ENCODE measurements at places on chromosomes 3 and 15.

- DNase-seq: peak; percentile 60
Observed at GRCh38 chr15:29269485-29270168, at the start of gene NSMCE3. TSS of gene NSMCE3 (minus strand) at chr15:29269822. CDS start at chr15:29269705, 117 bp downstream.

DNA sequence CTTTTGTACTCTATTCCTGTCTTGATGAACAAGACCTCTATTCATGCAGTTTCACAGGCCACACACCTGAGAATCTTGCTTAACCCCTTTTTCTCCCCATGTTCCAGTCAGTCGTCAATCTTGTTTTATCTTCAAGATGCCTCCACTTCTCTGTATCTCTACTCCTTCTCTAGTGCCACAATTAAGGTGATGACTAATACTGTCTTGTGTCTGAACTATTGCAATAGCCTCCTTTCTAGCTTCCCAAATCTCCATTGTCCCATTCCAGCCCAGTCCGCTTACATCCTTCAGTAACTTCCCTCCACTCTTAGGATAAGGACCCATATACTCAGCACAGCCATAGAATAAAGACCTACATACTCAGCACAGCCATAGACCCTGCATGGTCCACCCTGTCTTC lies 24.7 kb downstream of the CHST14 start:
- no peak for DNase-seq

- DNase-seq: peak; percentile 23
Observed at GRCh38 chr15:101277943-101278564, 769 bp upstream of the SELENOS start.

DNA sequence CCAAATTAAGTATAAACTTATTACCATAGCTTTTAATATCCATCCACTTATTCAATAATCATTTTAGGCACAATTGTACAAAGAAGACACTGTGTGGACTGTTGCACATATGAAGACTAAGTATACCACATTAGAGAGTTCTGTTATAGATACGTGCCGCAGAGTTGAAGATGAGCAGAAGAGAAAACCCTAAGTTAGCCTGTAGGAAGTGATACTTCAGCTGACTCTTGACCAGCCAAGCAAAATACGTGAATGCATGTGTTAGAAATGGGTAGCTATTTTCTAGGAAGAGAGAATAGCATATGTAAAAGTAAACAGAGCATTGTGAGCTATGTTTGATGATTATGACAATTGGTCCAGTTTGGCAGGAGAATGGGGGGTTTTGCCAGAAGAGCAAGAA lies 272.0 kb upstream of the ATP11B start:
- no peak for DNase-seq

GRCh38 chr3:44184319-44184953 lies 57.2 kb upstream of the TOPAZ1 start:
- DNase-seq: no peak

DNA sequence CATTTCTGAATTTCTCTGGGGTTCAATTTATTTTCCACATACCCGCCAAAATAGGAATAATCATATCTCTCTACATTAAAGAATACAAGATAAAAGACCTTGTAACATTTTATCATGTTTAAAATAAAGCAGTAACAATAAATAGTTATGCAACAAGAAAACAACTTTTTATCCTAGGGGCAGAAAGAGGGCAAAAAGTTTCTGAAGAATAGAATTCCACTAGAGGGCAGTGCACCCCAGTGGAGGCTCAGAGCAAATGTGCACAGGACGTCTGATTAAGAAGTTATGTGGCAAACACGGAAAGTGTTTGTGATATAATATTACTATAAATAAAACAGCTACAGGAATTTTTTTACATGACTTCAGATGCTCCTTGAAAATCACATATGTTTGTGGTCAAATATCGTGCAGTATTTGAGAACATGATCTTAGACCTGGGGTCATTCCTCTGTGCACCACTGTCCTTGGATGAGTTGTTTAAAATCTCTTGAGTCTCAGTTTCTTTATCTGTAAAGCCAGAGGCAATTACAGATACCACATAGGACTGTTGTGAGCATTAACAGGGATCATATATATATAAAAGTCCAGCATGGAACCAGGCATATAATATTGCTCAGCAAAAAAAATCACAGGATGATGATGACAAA lies 13.2 kb upstream of the PIK3R4 start:
- DNase-seq: no peak

DNA sequence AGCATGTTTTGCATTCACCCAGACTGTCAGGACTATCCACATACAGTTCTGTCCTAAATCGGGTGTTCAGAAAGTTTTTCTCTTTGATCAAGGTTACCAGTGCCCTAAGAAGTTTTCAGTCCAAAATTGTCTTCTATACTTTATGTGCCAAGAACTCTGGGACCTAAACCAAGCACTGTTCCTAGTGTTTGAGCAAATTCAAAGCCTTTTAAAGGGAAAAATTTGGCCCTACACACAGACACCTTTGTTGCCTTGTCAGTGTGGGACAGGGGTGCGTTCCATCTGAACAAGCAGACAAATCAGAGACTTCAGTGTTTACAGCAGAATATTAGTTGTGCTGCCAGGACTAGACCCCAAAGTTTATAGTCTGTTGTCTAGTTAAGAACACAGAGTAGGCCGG lies 50.6 kb downstream of the DGKG start:
- no peak for DNase-seq

GRCh38 chr3:170962411-170962810 lies 54.0 kb upstream of the EIF5A2 start:
- no peak for DNase-seq

GRCh38 chr15:80367661-80368060 lies 36.5 kb upstream of the ARNT2 start:
- DNase-seq: no peak

GRCh38 chr3:11077466-11077865 lies 76.8 kb upstream of the HRH1 start:
- peak; percentile 79 for DNase-seq

DNA sequence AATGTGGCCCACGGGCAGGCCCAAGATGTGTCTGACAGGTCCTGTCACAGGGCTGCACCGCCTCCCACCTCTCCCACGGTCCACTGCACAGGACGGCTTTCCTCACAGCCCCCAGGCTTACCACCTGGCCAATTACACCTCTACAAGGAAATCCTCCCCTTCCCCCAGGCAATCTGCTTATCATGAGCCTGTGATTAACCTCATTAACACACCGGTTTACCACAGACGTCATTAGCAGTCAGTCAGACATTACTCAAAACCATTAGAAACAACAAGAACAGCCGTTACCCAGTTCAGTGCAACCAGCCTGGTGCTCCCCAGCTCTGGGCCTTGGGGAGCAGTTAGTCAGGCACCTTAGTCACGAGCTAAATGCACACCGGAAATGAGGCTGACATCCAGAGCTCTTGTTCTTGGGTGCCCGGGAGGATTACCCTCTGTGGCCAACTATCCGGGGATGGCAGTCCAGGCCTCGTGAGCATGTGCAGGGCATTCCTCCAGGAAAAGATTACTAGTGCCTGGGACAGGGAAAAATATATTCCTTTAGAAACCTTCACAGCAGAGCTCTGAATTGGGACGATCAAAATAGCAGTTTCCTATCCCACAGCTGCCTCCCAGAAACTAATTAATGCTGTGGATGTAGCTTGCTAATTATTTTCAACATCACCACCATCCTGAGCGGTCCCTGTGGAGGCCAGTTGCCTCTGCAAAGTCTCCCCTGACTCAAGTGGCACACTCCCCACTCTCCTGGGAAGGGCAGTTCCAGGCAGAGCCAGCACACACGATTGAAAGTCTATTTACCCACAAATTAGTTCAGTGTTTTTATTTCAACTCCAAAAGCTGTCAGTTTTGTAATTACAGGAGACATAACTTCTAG lies 117.4 kb upstream of the ZBED2 start:
- no peak for DNase-seq

GRCh38 chr3:134378384-134378783 lies 4.1 kb upstream of the AMOTL2 start:
- DNase-seq: no peak

DNA sequence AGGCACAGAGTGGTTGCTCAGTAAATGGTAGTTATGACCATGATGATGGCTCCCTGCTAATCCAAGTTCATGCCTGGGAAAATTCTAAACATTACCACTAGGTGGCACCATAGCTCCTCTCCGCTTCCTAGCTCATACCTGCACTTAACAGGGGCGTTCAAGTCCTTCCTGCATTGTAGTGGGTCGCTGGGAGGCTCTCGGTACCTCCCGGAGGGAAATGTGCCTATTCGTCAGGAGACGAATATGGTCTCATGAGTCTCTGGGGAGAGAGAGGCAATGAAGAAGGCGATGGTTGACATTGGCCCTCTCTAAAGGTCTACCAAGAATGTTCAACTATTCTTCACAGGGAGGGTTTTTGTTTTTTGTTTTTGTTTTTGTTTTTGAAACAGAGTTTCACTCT lies 10.9 kb downstream of the MESP1 start:
- no peak for DNase-seq

DNA sequence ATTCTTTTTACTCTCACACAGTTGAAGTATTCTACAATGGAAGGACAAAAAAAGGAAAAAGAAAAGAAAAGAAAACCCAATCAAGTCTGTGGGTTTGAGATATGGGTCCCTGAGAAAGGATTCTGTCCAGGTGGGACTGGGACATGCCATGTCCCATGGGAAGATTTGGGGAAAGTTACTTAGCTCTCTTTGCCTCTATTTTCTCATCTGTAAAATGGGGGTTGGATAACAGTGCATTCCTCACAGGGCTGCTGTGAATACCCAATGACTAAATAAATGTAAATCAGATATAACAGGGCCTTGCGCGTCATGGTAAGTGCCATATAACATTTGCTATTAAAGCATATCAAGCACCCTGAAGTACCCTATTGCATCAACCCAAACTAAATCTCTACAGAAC lies 105.7 kb downstream of the CPN2 start:
- no peak for DNase-seq

Data from skeletal muscle cell (primary cell).